ENCODE measurements at places on chromosomes 7 and 10. TPM values are rescaled to one million over a fixed set of nuclear protein-coding genes. Genes with fewer than 3 reads are reported as not detected.

CPA4 gene
- 0.02 TPM for polyA plus RNA-seq

MMD2 gene
- not detected for polyA plus RNA-seq

CLEC2L gene
- not detected for polyA plus RNA-seq

NME8 gene
- not detected for polyA plus RNA-seq

SLC39A12 gene
- 0.05 TPM for polyA plus RNA-seq

COL26A1 gene
- polyA plus RNA-seq: 0.11 TPM

NUTM2B gene
- 2.0 TPM for polyA plus RNA-seq

- no peak for DNase-seq
Observed at GRCh38 chr10:74137992-74138391, 12.6 kb downstream of the AP3M1 start.

DNA sequence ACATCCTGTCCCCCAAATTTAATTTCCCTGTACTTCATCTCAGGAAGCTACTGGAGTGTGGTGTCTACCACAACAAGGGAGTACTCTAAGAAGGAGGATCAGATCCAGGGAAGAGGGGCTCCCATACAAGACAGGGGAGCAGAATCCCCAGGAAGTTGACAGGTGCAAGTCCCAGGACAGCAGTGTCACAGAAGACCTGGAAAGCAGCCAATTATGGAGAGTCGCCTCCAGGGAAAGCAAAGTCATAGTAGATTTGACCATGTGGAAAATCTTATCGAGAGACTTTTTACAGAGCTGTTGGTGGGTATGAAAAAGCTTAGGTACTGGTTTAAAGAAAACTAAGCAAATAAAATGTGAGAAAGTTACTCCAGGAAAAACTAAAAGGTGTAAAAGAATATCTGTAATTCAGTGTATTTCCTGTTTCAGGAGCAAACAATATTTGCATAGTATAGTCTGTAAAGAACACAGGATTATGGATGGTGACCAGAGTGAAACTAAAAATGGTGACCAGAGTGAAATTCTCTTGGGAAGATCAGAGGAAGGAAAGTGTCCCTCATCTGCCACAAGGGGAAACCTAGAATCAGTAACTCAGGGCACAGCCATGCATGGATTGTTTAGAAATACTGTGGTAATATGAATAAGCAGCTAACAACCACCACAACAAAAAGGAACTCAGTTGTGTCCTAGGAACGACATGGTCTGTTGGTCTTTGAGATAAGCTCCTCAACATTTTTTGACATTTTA is 44.5 kb downstream of the LANCL2 start:
- DNase-seq: no peak

GRCh38 chr7:65974876-65975275 is 7.1 kb downstream of the GUSB start:
- DNase-seq: no peak

DNA sequence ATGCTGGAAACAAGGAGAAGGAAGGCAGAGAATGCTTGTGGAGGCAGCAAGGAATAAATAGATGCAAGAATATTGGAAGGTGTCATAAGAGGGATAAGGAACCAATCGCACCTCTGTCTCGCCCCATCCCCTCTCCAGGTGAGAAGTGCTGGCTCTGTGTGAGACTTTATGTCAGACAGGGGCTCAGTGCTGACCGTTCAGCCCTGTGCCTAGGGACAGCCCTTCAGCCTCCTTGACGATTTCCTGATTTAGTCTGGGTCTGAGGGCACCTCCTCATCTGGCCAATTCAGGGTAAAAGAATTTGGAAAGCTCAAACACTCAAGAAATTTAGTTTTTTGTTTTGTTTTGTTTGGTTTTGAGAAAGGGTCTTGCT is 54.9 kb downstream of the FAM241B start:
- DNase-seq: no peak

DNA sequence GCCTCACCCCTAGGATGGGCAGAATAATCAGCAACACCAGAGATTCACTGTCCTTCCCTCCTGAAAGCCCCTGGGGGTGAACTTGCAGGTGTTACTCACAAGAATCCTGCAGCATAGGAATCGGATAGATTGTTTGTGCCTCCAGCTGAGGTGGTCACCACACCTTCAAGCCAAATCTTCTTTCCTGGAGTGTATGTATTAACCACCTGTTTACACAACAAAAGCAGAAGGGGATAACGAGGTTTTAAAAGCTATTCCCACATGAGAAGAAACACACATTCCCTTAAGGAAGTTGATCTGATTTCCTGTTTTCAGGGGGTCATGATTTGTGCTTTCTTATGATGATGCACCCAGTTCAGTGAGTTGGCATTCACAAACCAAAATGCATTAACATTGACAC is 173.8 kb upstream of the HPS1 start:
- no peak for DNase-seq

Measured in right cardiac atrium (tissue), 5 donors.